Activated T-cell treated with anti-CD3 and anti-CD28 coated beads for 24 hours (primary cell): ENCODE measurements at places on chromosomes 13 and 19.

DNA sequence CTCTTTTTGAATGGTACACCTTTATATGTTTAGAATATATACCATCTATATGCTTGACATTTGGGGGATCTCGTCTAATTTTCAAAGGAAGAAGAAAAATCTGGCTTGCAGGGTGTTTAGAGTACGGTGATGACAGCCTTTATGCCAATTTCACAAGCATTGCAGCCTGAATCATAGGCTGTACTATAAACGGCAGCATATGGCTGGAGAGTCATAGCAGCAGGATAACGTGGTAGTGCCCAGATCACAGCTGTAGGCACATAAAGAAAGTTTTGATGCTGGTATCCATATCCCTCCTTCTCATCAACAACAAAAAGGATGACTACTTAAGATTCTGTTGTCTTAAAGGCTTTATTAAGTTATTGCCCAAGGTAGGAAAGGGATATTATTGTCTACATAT is 253.0 kb downstream of the PCDH9 start:
- DNase-seq: no peak

DNA sequence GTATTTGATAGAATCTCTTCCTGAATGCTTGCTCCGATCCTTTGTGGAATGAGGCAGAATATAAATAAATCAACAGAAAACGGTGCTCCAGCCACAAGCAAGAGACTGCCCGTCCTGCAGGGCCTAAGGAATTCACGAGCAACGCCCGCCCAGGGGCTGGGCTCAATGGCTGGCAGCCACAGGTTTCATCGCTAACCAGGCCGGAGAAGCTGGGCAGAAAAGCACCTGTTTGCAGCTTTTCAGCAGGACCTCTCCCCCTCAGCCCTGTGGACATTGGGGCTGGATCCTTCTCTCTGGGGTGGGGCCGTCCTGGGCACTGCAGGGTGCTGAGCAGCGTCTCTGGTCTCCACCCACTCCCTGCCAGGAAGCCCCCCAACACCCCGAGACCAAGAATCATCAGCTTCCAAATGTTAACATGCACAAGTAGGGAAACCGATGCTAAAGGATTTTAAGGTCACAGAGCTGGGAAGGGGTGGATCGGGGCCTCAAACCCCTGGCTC is 102.5 kb downstream of the GADD45B start:
- DNase-seq: no peak

DNA sequence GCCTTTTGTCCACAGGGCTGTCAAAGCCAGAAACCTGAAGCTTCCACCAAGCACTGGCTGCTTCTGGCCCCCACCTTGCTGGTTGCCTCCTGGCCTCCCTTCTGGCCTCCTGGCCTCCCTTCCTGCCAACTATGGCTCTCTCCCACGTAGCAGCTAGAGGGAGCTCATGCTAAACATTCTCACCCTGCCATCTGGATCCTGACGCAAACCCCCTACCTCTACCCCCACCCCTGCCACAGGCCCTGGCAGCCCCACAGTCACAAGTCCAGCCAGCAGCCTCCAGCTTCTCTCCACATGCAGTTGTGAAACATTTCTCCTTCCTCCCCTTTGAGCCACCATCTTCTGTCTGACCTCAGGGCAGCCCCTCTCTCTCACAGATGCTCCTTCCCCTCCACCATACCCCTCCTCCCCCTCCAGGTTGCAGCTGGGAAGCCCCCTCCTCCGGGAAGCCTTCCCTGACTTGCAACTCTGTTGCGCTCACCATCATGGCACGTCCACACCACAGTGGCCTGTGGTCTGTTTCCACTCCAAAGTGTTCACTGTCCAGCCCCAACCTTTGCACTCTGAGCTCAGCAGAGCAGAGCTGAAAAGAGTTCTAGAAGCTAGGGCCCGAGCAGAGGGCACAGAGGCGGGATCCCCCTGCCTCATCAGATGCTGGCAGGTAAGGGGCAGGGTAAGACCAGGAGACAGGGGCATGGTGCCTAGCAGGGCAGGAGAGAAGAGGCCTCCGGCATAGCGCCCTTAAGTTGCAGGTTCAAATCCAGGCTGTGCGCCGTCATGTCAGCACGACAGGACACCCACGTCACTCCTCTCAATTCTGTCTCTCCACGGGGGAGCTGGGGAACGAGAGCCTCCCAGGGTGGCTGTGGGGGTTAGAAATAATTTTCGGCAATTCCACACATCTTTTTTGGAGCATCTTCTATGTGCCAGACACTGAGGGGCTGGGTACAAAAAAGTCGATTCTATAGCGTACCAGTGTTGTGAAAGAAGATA is 7.3 kb downstream of the ADGRL1 start:
- DNase-seq: no peak

DNA sequence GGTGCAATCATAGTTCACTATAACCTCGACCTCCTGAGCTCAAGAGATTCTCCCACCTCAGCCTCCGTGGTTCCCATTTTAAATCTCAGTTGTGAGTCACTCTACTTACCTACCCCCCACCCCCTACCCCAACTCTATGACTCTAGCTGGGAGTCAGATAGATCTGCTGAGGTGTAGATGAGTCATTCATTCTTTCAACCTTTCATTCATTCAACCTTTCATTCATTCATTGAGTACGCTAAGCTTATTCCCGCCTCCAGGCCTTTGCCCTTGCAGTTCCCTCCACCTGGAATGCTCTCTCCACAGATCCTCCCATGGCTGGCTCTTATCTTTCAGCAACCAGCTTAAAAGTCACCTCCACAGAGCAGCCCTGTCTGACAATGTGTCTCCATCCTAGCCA is 1.1 kb upstream of the MAST1 start:
- no peak for DNase-seq

DNA sequence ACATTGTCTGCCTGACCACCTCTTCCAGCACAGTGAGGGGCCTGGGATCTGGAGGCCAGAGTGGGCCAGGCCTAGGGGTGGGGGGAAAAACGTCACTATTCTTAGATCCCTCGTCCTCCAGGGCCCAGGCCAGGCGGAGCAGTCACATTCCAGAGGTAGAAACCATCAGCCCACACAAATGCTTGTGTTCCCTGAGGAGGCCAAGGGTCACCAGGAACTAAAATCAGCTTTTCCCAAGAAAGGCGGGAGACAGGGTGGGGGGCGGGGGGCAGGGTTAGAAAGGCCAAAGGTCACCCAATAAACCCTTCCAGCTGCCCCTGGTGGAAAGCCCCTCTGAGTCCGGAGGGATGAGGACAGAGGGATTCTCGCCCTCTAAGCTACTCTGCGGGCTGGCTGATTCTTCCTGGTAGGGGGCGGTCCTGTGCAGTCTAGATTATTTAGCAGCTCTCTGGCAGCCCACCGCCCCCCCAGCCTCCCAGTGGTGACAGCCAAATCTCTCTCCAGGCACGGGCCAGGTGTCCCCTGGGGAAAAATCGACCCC is 23.5 kb upstream of the CCL25 start:
- DNase-seq: no peak

GRCh38 chr13:77891041-77891440 is 27.6 kb downstream of the EDNRB start:
- DNase-seq: no peak

GRCh38 chr13:51041126-51041525 is 69.9 kb downstream of the C13orf42 start:
- no peak for DNase-seq

GRCh38 chr13:22717036-22717435 is 463.7 kb upstream of the SGCG start:
- no peak for DNase-seq

DNA sequence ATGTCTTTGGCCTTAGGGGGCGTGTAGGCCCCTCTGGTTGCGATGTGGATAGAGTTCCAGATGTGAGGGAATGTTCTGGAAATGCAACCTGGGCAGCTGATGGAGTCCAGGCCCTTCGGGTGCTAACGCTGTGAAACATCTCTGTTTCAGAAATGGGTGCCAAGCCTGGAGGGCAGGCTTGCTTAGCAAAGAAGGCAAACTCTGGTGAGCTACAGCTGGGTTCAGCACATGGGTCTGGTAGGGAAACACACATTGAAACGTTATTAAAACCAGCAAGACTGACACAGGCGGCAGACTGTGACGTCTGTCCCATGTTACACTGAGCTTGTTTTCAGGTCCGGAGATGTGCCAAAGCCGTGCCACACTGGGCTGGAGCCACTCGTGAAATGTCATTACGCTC is 8.6 kb upstream of the CDC16 start:
- DNase-seq: no peak

GRCh38 chr13:19713186-19713965 is 69.4 kb downstream of the PSPC1 start:
- DNase-seq: no peak

DNA sequence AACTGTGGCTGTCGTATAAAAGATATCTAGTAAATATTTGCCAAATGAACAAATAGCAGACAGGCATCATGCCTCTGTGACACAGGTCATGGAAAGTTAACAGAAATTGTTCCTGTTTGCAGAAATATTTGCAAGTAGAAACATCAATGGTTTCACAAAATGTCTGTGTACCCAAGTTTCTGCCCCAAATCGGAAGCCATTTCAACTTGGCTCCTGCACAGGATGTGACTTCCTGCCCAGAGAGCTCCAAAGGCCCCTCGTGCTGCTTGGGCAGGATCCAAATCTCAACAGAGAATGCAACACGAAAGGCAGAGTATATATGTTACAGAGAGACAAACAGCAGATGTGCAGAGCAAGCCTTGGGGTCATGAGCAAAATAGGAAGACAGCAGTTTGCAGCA is 95.5 kb upstream of the SERP2 start:
- DNase-seq: no peak

DNA sequence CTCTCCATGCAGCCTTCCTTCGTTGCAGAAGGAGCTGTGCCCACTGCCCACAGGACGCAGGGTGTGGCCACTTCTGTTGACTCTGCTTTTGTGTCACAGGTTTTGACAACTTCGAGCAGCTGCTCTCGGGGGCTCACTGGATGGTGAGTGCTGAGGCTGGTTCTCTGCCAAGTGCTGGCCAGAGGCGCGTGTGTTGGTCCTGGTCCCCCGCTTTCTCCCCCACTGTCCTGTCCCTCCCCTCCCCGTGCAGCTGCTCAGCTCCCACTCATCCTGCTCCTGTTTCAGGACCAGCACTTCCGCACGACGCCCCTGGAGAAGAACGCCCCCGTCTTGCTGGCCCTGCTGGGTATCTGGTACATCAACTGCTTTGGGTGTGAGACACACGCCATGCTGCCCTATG is 10.6 kb upstream of the PDCD2L start:
- no peak for DNase-seq
